Central memory CD4-positive, alpha-beta T cell (primary cell): ENCODE measurements at places on chromosomes 1 and 21.

DNA sequence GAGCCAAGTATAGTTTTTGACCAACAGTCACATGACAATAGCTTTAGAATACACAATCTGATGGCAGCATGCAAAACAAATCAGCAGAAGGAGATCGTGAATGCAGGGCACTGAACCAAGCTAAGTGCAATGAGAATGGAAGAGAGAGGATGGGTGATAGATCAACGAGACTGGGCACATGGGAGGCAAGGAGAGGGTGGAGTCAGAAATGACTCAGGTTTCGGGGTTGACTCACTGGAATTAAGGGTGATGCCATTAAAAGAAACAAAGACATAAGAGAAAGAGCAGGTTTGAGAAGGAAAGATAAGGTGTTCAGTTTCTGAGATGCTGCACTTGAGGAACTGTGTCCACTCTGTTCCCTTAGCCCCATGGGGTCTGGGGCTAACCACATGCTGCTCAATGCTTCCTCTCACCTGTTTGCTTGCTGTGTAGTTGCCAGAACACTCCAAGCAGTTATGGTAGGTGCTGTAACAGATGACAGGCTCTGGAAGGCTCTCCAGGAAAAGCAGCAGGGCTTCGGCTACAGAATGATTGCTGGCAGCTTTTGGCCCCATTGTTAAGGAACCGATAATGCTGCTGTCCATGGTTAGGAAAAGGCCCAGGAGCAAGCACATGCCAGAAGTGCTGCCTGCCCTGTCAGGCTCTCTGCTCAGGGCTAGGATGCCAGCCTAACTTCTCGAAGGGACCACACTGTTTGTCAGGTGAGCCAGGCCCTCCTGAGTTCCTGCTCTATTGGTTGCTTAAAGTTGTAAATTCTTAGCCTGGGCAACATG lies 6.1 kb upstream of the MTF1 start:
- no peak for DNase-seq

GRCh38 chr1:111204983-111205713 lies 4.7 kb upstream of the DENND2D start:
- no peak for DNase-seq

- DNase-seq: no peak
Observed at GRCh38 chr1:42333662-42334239, 1.3 kb downstream of the FOXJ3 start.

GRCh38 chr1:113275691-113276090 lies 114.6 kb upstream of the MAGI3 start:
- no peak for DNase-seq

GRCh38 chr21:33750017-33750416 lies 107.7 kb downstream of the ITSN1 start:
- DNase-seq: no peak

DNA sequence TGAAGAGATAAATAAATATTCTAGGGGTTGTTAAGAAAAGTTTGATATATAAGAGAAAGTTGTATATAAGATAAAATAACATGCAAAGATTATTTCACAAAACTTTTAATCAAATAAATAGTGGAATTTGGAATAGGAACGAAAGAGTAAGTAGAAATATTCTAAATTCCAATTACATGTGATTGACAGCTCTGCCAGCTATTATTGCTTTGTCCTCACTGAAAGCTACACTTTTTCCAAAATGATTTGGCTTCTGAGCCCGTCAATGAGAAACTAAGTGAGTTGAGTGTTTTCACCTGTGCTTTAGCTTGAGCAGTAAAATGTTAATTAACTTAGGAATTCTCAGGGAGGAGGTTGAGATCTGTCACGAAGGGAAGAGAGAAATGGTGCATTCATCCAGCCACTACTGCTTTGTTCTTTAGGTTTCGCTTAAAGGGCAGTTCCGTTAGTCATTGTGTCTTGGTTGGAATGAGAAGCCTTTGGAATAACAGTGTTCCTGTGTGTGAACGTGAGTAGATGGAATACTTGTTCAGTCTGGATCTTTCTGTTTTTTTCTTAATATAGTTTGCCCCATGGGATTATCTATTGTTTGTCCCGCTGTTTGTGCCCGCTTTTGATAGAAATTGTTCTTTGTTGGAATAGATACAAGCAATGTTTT lies 63.3 kb upstream of the CR1L start:
- no peak for DNase-seq

DNA sequence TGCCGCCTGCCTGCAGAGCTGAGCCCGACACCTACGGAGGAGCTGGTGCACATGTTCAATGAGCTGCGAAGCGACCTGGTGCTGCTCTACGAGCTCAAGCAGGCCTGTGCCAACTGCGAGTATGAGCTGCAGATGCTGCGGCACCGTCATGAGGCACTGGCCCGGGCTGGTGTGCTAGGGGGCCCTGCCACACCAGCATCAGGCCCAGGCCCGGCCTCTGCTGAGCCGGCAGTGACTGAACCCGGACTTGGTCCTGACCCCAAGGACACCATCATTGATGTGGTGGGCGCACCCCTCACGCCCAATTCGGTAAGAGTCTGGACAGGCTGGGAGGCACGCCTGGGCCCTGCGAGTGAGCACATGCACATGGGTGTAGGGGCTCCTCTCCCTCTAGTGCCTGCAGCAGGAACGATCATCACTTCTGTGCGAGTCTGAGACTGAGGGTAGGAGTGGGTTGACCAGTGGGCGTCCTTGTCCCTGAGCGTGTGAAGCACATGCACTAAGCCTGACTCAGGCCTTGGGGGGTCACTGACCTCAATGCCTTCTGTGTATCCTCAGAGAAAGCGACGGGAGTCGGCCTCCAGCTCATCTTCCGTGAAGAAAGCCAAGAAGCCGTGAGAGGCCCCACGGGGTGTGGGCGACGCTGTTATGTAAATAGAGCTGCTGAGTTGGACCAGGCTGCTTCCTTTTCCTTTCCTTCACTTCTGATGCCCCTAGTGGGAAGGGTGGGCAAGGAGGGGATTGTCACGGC lies 6.9 kb downstream of the DMAP1 start:
- no peak for DNase-seq
